ENCODE measurements at places on chromosomes 5 and 9.

DNA sequence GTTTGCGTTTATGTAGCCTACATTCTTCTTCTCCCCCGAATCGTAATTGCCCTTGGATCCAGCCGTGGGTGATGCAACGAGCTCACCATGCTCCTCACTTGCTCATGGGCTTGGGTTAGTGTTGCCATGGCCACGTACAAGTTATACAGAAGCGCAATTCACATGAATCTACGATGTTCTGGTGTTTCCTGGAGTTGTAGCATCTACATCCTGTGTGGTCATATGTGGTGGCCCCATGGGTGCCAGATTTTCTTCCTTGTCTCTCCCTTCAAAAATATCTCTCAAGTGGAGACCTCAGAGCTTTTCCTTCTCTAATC is 115.3 kb downstream of the TLE4 start:
- no peak for DNase-seq

DNA sequence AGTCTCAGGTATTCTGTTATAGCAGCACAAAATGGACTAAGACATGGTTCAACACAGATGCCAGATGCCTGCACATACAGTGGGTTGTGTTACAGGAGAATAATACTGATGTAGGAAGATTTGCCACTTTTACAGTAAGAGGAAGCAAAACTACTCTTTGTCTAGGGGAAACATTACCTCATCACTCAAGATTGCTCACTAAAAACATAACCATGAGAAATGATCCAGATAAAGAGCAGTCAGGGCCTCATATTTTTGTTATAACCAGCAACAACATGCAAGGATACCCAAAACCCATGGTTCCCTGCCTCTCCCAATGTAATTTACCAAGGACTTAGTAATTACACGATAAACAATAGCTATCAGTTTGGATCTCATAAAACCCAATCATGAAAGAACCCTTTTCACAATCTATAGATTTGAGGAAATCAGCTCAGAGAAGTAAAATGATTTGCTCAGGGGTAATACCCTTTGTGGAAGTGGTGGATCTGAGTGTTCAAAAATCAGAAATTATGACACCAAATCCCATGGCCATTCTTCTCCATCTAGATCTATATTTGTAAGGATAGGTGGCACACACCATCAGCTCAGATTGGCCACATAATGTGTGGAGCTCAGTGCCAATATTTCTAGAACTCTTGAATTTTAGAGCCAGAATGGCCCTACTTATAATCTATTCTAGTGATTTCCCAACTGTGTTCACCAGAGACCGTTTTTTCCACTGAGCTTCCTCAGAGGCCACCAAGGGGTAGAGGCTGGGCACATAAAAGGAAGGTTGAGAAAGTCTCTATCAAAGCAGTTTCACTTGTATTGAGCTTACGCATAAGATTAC is 27.8 kb downstream of the DPYSL3 start:
- DNase-seq = no peak

GRCh38 chr9:88972401-88972800 is 18.9 kb upstream of the S1PR3 start:
- no peak for DNase-seq

- DNase-seq = no peak
Measured at GRCh38 chr5:138552657-138553056, 9.6 kb upstream of the ETF1 start.

DNA sequence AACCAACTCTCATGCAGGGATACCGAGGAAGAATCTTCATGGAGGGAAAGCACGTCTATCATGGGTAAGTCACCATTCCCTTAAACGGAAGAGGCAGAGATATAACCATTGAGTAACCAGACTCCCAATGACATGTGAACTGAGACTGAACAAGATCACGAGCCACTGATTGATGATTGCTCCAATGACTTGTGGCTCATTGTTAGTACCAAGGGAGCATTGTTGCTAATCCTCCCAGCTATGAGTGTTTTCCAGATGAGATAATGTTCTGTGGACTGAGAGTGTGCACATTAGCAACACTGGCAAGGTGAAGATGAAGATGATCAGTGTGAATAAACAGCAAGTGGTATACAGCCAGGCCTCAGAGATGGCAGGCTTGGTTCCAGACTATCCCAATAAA is 219.2 kb upstream of the MAP3K1 start:
- no peak for DNase-seq

DNA sequence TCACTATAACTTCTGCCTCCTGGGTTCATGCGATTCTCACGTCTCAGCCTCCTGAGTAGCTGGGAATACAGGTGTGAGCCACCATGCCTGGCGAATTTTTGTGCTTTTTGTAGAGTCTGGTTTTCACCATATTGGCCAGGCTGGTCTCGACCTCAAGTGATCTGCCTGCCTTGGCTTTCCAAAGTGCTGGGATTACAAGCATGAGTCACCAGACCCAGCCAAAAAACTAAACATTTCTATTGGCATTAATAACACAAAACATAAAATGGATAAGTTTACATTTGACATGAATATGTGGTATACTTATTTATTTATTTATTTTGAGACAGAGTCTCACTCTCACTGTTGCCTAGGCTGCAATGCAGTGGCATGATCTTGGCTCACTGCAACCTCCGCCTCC is 13.6 kb upstream of the REEP5 start:
- DNase-seq = no peak
